ENCODE measurements at places on chromosomes 2 and 18. TPM values are rescaled to one million over a fixed set of nuclear protein-coding genes. Genes with fewer than 3 reads are reported as not detected.

DNA sequence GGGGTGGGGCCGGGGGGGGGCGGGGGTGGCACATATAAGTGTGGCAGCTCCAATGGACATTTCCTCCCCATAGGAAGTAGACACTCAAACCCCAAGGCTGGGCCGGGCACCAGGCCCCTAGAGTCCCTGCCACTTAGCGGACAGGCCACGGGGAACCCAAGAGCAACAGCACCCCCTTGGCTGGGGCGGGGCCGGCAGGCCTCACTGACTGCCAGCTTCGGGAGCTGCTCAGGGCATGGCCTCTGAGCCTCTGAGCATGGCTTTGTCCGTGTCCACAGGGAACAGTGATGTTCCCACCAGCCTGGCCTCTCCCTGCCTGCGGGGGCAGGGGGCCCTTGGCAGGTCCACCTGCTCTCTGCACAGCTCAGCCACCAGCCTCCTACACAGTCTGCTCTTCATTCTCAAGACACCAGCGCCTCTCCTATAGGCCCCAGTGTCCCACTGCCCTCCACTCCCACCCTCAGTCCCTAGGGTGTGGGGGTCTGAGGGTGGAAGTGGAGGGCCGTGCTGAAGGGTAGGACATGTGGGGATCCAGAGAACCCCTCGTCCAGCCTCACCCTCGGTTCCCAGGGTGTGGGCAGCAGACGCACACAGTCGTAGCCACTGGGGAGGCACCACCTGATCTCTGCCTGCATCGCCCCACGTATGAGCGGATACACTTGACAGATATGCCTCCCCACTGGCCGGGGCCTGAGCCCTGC is 106.7 kb downstream of the FAM210A start:
- DNase-seq = no peak

DNA sequence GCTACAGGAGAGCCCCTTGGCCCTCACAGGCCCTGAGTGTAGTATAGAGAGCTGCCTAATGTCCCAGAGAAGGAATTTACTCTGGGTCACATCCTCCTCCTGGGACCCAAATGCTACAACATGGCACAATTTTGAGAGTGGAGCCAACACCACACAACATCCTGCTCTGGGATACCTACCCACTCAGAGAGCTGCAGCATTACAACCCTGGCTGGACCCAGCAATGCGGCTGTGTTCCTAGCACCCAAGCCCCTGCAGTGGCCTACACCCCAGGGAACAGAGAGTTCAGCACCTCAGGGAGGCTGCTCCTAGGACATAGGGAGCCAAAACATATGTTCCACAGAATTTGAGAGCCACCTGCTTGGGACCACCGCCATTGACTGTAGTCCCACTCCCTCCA is 19.3 kb upstream of the FABP1 start:
- DNase-seq = no peak

The TGFBRAP1 gene
- polyA plus RNA-seq = 15.7 TPM

The PCARE gene
- polyA plus RNA-seq = not detected

The CARF gene
- polyA plus RNA-seq = 5.4 TPM

GRCh38 chr2:224211791-224212190 is 172.7 kb upstream of the SERPINE2 start:
- no peak for DNase-seq

- no peak for DNase-seq
Measured at GRCh38 chr2:170039401-170040172, 138.4 kb upstream of the MYO3B start.

- no peak for DNase-seq
Measured at GRCh38 chr18:23671564-23671963, 8.9 kb upstream of the ANKRD29 start.

- DNase-seq = no peak
Measured at GRCh38 chr2:217331523-217332416, 471.9 kb upstream of the TNP1 start.

The GAD1 gene
- not detected for polyA plus RNA-seq

The RAPH1 gene
- polyA plus RNA-seq = not detected

DNA sequence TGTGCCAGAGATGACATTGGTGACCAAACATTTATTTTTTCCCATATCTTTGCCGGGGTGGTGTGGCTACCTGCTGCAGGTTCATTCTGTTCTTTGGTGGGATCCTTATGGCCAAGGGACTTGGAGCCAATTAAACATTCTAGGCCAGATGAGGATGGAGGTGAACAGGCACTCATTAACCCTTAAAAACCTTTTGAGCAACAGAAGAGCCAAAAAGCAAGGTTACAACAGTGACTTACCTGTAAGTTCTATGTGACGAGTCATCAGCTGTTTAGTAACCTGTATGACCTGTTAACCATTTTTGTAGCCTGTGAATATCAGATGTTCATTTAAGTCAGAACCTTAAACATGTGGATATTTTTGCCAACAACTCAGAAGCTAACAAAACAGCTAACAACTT is 105.6 kb downstream of the XRCC5 start:
- DNase-seq = no peak

DNA sequence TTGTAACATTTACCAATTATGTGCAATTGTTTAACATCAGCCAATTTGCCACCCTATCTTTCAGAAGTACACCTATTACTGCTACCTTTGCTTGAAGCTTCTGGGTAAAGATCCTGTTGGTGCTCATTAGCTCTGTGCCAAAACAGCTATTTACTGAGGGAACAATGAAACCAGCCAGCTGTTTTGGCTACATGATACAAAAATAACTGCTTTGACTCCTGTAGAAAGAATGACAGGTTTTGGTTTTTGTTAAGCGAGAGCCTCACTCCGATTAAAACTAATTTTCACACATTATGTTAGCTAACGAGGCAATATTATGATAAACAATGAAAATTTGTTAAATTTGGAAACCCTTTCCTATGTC is 907.0 kb downstream of the EPHA4 start:
- no peak for DNase-seq

DNA sequence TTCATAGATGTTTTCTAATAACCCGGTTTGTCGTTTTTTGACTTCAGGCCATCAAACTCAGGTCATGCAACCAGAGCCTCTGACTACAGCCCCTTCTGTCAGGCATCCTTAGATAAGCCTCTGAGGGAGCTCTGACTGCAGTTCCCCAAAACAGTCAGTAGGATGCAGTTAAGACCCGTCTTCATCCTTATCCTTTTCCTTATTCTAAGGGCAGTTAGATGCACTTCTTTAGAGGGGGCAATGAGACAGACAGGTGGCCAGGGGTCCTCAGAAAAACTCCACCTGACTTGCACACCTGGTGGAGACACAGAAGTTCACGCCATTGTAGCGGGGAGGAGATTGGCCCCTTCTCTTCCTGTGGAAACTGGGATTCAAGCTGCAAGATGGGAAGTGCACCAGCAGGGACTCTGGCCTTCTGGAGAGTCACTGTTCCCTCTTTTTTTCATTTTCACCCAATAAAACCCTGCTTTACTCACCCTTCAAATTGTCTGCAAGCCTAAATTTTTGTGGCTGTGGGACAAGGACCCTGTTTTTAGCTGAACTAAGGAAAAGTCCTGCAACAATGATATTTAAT is 104.8 kb upstream of the TFPI start:
- no peak for DNase-seq

- DNase-seq = no peak
Measured at GRCh38 chr18:5370332-5370731, 74.8 kb upstream of the ZBTB14 start.

The OTOS gene
- polyA plus RNA-seq = not detected

All from immature natural killer cell (primary cell).